Stimulated activated CD8-positive, alpha-beta memory T cell treated with anti-CD3 and anti-CD28 coated beads, Interleukin-2, amount 100 ng/mL, for 1 hour (primary cell): ENCODE measurements at places on chromosomes 16 and 17.

- no peak for DNase-seq
Observed at GRCh38 chr16:66693149-66693548, 3.4 kb downstream of the CMTM4 start.

DNA sequence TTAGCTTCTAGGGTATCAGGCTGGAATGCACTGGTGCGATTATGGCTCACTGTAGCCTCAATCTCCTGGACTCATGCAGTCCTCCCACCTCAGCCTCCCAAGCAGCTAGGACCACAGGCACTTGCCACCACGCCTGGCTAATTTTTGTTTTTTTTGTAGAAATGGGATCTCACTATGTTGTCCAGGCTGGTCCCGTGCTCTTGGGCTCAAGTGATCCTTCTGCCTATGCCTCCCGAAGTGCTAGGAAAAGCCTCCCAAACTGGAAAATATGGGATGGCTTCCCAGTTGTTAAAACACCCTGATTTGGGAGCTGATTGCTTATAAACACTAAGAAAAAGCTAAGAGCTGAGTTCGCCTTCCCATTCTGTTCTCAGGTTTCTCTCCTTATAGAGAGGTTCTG lies 6.6 kb upstream of the ZNF263 start:
- no peak for DNase-seq

DNA sequence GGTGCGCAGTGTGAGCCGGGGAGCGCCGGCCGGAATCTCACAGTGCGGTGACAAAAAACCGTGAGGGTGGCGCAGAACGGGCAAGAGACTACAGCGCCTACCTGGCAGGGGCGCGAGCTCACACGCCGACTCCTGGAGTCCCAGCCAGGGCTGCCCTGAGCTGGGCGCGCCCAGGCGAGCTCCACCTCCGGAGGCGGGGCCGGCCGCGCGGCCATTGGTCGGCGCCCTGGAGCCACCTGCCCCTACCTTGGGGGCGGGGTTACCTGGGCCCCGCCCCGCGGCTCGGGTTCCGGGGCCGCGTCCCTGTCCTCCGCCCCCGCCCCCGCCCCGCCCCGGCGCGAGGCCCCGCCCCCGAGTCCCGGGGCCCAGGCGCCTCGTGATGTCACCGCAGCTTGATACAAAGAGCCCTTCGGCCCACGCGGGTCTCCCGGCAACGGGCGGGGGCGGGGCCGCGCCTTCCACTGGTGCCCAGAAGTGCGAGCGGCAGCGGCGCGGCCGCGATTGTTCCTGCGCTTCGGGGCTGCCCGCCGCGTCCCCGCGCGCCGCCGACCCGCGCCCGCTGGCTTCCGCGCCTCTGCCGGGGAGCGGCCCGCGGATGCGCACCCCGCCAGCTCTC lies 96.3 kb downstream of the RAB11FIP4 start:
- peak; percentile 93 for DNase-seq

DNA sequence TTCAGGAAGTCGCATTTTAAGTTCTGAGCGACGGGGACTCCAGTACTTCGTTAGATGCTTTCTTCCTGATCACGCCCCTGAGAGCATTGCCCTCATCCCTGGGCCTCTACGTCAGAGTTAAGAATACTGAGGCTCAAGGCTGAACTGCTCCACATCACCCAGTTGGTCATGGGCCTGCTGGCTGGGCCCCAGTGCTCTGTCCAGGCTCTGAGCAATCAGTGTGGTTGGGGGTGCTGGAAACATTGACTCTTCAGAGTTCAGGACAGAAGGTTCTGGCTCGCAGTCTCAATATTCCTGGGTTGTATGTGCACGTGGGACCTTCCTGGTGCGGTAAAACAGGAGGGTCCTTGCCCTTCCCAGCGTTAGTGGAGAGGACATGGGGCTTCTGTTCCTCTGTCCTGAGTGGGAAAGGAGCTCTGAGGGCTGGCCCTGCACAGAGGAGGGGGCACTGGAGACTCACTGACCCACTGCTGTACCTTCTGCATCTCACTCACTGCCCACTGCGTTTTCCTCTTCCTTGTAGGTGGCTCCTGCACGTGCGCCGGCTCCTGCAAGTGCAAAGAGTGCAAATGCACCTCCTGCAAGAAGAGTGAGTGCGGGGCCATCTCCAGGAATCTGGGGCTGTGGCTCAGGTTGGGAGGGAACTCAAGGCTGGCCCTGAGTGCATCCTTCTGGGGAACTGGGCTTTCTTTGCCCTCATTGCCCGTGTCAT lies 518 bp downstream of the MT1E start:
- DNase-seq = no peak

- DNase-seq = no peak
Observed at GRCh38 chr16:59470556-59470955, 736.4 kb upstream of the GOT2 start.

GRCh38 chr17:58302171-58302918 lies 21.6 kb upstream of the MPO start:
- no peak for DNase-seq

GRCh38 chr17:57943645-57944044 lies 11.6 kb downstream of the CUEDC1 start:
- DNase-seq = no peak

DNA sequence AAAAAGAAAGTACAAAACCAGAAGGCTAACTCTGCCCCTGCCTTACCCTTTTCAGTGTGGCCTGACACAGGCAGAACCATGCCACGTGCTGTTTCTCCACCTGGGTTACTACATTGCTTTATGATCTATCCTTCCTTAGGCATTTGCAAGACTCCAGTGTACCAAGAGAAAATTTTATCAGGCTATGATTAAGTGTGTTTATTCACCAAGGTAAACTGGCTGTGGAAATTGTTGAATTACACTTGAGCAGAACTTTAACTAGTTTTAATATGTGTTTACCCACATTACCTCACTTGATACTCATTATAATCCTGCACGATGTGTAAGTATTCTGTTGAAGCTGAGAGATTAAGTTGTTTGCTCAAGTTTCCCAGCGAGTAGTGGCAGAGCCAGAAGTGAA lies 129.7 kb upstream of the MYOCD start:
- no peak for DNase-seq

- peak; percentile 14 for DNase-seq
Observed at GRCh38 chr17:19724501-19725420, 8.4 kb upstream of the SLC47A2 start.

DNA sequence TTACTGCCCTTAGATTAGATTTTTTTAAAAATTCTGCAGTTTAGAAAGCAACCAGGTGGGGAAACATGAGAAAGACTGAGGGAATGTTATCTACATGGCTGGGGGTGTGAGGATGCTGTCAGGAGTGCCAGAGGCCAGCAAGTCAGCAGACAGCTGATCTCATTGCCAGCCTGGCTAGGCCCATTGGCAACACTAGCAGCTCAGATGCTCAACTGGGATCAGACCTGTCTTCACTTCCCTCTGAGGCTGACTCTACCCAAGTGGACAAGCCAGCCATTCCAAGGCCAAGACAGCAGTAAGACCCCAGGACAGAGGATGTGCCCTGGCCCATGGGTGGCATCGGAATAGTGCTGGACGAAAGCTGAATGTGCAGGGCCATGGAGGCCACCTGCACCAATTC lies 96.2 kb downstream of the TMEM132E start:
- DNase-seq = no peak

GRCh38 chr16:9415545-9415944 lies 324.1 kb downstream of the HAPSTR1 start:
- no peak for DNase-seq

DNA sequence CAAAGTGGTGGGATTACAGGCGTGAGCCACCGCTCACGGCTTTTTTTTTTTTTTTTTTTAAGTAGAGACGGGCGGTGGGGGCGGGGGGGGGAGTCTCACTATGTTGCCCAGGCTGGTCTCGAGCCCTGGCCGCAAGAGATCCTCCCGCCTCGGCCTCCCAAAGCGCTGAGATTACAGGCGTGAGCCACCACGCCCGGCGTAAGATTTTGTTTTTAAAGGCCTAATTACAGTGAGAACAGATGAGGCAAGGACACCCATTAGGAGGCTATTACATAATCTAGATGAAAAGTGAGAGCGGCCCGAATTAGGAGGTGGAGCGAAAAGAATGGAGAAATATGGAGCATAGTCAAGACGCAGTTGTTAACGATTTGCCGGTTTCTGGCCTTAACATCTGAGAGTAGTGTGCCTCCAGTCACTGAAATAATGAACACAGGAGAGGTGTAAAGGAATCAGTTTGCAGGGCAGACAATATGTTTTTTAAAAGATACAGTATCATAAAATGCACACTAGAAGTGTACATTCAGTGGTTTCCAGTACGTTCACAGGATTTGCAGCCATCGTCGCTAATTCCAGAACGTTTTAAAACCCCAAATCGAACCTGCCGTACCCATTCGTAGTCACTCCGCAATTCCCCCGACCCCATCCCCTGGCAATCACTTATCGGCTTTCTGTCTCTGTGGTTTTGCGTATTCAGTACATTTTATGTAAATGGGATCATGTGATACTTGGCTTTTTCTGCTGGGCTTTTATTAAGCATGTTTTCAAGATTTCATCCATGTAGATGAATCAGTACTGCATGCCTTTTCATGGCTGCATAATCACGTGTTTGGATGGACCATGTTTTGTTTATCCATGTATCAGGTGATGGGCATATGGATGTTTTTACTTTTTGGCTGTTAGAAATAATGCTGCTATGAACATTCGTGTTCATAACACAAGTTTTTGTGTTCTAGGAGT lies 1.4 kb upstream of the SLX4 start:
- no peak for DNase-seq

DNA sequence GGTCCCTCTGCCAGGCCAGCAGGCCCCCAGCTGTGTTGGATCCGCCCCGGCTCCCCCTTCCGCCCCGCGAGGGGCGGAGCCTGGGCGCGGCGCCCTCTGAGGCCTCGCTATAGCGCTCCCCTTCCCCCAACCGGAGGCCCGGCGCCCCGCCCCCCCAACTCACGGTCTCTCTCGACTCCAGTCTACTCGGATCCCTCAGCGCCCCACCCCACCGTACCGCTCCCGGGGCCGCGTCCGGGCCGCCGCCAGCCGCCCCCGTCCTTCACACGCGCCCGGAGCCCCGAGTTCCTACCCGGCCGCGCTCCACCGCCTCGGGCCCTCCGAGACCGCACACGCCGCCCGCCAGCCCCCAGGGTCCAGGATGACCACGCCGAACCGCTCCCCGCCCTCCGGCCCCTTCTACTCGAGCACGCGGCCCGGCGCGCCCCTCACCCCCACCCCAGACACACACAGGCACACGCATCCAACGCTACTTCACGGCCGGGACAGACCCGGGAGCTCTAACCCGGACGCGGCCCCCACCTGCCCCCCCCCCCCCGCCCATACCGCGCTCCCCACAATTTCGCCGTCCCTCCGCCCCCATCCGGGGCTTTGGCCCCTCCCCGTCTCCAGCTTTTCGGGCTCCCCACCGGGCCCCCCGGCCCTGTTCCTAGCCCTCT lies 1.4 kb downstream of the PHF23 start:
- peak; percentile 59 for DNase-seq

DNA sequence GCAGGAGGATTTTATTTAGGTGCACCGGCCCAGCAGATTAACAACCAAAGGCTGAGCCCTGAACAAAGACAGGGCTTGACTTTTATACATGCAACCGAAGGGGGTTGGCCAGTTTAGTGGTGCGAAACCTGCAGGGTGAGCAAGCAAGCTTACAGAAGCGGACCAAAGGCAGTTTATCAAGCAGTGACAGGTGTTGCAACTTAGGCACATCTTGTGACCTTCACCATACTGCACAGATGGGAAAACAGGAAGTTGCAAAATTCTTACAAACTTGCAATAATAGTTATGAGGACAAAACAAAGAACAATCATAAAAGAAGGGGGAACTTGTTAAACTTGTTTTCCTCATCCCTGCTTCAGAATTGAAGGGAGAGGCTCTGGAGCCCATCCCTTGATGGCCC lies 1265.1 kb downstream of the CDH8 start:
- no peak for DNase-seq

- DNase-seq = no peak
Observed at GRCh38 chr16:21694609-21695008, 30.8 kb downstream of the OTOA start.

- no peak for DNase-seq
Observed at GRCh38 chr17:18324140-18325050, 9.3 kb downstream of the SMCR8 start.

GRCh38 chr17:7713782-7714181 lies 3.8 kb upstream of the DNAH2 start:
- no peak for DNase-seq

DNA sequence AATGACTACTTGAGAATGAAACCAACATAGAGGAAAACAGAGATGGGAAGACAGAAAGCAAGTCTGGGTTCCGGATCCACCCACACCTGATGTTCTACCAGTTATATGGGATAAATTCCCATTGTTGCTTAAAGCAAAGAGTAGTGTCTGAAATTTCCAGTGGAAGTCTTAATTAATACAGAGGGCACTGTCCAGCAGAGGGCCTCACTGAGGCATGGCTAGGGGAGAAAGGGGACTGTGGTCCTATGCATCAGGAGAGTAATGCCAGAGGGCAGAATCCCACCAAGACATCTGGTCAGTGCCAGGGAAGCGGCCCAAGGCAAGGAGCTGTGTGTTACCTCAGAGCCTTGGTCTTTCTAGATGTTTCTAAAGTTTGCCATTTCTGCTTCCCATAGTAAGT lies 7.5 kb upstream of the UMOD start:
- DNase-seq = no peak

- peak; percentile 57 for DNase-seq
Observed at GRCh38 chr17:60142872-60143499, 6.8 kb upstream of the CA4 start.

- no peak for DNase-seq
Observed at GRCh38 chr17:66190738-66191592, 968 bp downstream of the CEP112 start.

- DNase-seq = no peak
Observed at GRCh38 chr16:57148481-57148880, 37.4 kb downstream of the PSME3IP1 start.

- no peak for DNase-seq
Observed at GRCh38 chr16:4373909-4374742, 2.5 kb downstream of the VASN start.

DNA sequence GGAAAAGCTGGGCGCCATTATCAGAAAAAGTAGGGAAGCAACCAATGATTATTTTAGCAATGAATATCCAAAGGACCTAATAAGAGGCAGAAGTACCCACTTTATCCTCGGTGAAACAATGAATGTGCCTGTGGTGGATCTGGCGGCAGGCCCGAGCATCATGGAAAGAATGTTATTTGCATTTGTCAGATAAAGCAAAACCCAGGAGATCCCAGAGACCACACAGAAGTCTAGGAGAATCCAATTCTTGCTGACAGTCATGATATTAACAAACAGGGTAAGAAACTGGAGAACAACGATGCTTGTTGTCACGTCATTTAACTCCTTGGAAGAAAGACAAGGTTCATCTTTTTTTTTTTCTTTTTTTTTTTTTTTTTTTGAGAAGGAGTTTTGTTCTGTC lies 12.0 kb upstream of the TNRC6A start:
- no peak for DNase-seq
